ENCODE measurements at places on chromosomes 5 and 9. TPM values are rescaled to one million over a fixed set of nuclear protein-coding genes. Genes with fewer than 3 reads are reported as not detected.

SPINK13 gene
- total RNA-seq: not detected

SEPTIN8 gene
- total RNA-seq: 12.2 TPM

PCDHGA4 gene
- total RNA-seq: 0.53 TPM

DNA sequence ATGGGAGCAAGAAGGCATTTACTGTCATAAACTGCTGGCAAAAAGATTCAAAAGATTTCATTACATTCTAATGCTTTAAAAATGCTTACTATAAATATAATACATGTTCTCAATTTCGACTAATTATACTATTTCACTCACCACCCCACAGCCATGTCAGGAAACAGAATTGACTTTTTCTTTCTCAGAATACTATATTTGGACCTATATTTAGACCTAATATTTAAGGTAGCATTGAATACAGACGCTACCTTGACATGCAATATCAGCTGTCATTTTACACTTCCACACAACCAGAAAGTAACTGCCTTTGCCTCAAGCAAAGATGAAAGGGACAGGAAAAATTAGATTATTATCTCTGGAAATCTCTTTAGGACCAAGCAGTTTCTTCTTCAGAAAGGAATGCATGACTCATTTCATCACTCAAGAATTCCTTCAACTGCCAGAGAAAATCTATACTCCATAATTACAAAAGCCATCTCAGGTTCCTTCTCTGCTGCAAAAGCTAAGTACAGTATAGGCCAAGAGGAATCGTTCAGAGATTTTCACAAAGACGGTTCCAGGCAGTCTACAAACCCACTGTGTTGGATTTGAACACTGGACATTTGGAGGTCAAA is 11.8 kb upstream of the UBE2QL1 start:
- DNase-seq: no peak

DNA sequence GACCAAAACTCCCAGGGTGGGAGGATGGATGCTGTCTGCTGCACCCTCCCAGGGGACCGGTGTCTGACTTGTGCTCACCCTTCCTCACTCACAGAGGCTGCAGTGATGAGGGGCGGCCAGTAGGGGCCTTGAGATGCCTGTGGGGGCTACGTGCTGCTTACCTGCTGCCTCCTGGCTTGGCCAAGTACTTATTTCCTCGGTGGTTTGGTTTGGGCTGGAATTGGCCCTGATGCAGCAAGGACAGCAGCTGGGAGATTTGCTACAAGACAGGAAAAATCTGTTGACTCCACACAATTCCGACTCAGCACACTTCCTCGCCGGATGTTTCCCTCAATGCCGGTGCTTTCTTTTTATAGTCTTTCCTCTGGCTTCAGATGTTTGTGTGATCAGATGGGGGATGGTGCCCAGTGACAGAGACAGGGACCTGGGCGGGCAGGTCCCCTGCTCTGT is 6.6 kb downstream of the PCDH12 start:
- no peak for DNase-seq

- no peak for DNase-seq
Measured at GRCh38 chr9:128714586-128715435, 9.1 kb downstream of the ZDHHC12 start.

- DNase-seq: no peak
Measured at GRCh38 chr9:3993773-3994172, 306.1 kb downstream of the GLIS3 start.

DNA sequence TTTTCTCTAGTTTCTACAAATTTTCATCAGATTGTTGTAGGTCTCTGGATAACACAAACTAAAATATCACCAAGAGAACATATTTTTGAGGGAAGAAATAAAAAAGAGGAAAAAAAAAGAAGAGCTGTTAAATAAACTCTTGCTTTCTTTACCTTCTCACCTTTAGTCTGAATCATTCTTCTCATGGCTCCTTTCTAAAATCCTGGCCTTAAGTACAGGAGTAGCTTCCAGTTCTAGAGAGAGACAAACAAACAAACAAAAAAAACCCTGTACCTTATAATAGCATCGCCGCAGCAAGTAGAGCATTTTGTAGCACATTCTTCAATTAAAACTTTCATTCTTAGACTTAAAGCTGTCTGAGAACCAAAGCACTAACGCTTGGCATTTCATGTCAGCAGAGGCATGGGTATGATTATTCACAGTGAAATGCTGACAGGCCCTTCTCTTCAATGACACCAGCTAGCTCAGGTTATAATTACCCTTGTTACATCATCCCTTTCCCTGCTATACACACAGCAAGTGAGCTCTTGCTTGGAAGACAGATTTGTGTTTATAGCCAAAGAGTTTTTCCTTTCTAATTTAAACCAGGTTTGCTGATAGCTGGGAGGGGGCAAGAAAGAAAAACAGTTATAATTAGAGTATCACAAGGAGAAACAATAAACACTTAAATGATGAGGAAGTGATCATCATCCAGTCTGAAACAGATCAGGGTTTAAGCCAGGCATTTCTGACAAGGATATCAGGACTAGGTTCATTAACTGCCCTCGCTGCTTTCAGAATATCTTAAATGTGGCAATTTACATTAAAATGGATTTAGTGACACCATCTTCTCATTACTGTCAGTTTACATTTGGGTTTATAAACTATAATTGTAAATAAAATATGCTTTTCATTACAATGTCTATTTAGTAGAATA is 510.9 kb upstream of the ZNF608 start:
- no peak for DNase-seq

- peak; percentile 58 for DNase-seq
Measured at GRCh38 chr5:95620030-95620869, at the start of gene GPR150. Gene GPR150, plus strand, starts transcription at chr5:95620087. Its CDS starts 189 bp downstream, at chr5:95620276.

- no peak for DNase-seq
Measured at GRCh38 chr9:91770229-91770628, 179.8 kb downstream of the ROR2 start.

DNA sequence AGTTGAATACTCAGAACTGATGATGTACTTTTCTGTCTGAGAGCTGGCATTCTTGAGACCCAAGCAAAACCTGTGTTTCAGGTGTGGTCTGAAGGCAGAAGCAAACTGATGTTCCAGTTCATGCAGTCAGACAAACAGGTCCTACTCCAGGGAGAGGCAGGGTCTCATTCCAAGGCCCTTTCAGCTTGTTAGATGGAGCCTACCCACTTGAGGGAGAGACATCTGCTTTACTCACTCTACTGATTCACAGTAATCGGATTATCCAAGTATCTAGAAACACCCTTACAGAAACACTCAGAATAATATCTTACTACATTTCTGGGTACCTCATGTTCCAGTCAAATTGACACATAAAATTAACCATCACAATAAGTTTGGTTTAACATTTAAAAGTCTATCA is 207.8 kb downstream of the KDM4C start:
- no peak for DNase-seq

Data from left lobe of liver (tissue), 2 donors.